Anterior cingulate cortex (tissue), 58 donors: ENCODE measurements at places on chromosomes 4 and X.

GRCh38 chrX:130715299-130715698 lies 187.7 kb downstream of the ENOX2 start:
- DNase-seq = no peak

DNA sequence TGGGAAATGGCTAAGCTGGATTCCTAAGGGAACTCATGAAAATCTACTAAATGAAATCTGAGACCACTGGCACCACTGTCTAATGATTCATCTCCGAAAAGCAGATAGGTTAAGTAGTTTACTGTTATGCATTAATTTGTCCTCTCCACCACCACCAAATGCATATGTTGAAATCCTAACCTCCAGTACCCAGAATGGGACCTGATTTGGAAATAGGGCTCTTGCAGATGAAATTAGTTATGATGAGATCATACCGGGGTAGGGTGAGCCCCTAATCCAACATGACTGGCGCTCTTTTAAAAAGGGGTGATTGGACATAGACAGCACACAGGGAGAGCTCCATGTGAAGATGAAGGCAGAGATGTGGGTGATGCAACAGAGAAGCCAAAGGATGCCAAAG lies 124.9 kb upstream of the GUCY1A1 start:
- no peak for DNase-seq

DNA sequence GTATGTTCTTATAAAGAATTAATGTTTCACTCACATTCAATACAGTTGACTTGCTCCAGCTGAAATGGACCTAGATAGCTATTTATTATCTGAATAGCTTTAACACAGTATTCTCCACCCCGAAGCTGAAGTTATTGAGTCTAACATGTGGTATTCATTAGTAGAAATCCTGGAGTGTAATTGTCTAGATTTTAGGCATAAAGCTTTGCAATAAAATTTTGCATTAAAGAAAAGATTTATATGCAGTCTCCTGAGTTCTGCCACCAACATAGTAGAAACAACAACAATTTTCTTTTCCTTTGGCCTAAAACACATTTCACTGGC lies 90.2 kb upstream of the DCLK2 start:
- no peak for DNase-seq

- DNase-seq = no peak
Measured at GRCh38 chrX:15790769-15791290, 546 bp downstream of the ZRSR2 start.

GRCh38 chr4:91914176-91914804 lies 389.5 kb upstream of the GRID2 start:
- no peak for DNase-seq

DNA sequence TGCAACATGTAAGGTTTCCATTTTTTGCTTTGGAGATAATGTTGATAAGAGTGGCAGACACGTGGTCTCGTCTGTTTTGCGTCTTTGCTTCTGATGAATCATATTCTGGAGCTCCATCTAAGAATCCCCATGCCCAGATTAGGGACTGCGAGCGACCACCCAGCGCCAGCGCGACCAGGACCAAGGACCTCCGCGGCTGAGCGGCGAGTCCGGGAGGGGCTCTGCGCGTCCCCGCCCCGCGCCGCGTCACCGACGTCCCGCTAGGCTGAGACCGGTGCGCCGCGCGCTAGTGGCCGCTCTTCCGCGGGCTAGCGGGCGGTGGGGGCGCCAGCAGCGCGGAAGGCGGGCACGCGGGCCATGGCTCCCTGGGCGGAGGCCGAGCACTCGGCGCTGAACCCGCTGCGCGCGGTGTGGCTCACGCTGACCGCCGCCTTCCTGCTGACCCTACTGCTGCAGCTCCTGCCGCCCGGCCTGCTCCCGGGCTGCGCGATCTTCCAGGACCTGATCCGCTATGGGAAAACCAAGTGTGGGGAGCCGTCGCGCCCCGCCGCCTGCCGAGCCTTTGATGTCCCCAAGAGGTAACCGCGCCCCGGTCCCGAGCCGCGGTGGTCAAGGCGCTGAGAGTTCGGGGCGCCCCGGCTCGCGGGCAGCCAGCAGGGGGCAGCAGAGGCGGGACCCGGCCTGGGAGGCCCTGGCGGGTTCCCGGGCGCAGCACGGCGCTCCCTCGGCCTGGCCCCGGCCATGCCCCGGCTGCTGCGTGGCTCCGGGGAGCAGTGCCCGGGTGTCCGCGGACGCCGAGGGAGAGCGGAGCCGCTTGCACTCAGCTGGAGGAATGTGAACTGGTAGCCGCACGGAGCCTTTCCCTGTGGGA lies at the start of gene SRD5A3:
SRD5A3 (plus strand) TSS at position 263 of the 871 bp plus-strand sequence; CDS start at position 358, 95 bp downstream.
- DNase-seq = peak; percentile 78

GRCh38 chrX:130716346-130716745 lies 186.7 kb downstream of the ENOX2 start:
- DNase-seq = no peak

GRCh38 chr4:92433272-92433758 lies 129.5 kb downstream of the GRID2 start:
- DNase-seq = no peak

DNA sequence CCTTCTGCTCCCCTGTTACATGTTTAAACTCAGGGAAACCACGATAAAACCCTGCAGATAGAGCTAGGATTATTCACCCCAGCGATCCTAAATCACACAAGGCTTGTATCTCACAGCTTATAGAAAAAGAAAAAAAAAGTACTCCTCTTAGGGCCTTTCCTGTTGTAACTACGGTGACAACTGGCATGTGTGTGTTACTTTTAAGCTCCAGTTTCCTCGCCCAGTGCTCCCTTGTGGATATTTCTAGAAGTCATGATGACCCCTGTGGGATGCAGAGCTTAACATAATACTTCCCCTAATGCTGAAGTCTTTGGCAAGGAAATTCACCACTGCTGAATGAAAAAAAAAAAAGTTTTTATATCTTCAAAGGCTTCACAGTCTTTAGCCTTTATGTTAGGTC lies 114.7 kb downstream of the NWD2 start:
- DNase-seq = no peak

GRCh38 chr4:18734405-18734804 lies 712.9 kb upstream of the LCORL start:
- no peak for DNase-seq

- no peak for DNase-seq
Measured at GRCh38 chrX:110671068-110671803, 124.4 kb downstream of the CHRDL1 start.

- DNase-seq = no peak
Measured at GRCh38 chrX:136870064-136870463, 10.5 kb downstream of the RBMX start.

DNA sequence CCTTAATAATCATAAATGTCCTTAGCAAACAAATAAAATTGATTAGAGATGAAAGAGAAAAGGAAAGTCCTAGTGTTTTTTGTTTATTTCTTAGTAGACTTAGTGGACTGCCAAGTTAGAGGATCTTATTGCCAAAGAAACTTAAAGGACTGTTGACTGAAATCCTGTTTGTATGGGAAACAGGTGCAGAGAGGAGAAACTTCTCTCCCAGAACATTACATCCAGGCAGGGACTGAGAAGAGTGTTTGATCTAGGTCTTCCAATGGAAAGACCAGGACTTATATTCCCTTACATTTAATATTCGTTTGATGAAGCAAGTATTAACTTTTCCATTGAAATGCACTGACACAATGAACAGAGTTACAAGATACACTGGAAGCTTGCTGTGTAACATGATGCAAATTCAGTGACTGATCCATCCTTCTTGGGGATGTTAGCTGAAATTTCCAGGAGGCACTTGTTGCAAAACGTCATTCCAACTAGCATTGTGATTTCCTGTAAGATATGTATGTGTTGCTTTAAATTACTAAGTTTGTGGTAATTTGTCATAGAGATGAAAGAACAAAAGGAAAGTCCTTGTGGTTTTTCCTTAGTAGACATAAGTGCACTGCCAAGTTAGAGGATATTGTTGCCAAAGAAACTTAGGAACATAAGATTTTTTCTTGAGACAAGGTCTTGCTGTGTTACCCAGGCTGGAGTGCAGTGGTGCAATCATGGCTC lies 505.6 kb downstream of the STIM2 start:
- no peak for DNase-seq

DNA sequence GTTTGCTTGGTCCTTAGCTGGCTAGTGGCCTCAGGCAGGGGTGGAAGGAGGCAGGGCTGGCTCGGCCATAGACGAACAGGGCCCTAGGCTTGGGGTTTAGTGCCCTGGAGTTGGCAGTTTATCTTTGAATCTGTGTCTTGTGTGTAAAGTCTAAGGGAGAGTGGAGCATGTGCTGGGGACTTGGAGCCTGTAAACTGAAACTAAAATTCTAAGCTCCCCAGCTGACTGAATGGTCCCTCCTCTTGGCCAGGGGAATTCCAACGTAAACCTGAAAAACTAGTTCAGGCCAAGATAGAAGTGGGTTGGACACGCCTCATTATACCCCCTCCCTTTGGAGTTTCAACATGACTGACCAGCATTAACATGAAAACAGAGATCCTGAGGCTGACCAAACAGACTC lies 46.1 kb upstream of the GPR78 start:
- DNase-seq = no peak
